ENCODE measurements at places on chromosomes 7 and 10.

DNA sequence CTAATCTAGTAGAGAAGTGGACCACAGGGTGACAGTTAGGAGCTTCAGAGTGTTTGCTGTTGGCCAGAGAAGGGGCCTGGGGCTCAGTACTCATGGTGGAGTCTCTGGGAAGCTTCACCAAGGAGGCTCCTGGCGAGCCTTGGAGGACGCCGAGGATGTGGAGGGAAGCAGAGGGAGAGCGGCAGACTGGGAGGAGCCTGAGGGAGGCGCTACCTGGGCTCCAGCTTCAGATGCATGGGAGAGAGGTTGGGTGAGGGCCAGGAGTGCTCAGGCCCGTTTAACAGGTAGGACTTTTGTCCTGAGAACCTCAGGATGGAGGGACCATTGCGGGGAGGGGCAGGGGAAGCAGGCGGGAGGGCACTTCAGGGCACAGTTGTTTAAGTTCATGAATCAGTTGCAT is 24.2 kb downstream of the DOCK1 start:
- no peak for DNase-seq

DNA sequence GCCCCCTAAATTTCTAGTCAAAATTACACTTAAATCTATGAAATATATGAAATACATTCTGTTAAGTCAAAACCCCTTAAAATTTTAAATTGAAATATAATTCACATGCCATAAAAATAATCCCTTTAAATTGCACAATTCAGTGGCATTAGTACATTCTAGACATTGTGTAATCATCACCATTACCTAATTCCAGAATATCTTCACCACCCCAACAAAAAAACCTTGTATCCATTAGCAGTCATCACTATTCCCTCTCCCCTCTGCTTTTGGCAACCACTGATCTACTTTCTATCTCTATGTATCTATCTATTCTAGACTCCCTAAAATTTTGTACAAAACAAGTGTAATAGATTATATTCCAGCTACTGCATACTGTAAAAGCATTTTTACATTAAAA is 261.2 kb downstream of the GLI3 start:
- no peak for DNase-seq

GRCh38 chr7:106216517-106216922 is 68.3 kb downstream of the NAMPT start:
- DNase-seq: no peak

GRCh38 chr10:88129013-88129412 is 265.6 kb downstream of the PTEN start:
- no peak for DNase-seq

DNA sequence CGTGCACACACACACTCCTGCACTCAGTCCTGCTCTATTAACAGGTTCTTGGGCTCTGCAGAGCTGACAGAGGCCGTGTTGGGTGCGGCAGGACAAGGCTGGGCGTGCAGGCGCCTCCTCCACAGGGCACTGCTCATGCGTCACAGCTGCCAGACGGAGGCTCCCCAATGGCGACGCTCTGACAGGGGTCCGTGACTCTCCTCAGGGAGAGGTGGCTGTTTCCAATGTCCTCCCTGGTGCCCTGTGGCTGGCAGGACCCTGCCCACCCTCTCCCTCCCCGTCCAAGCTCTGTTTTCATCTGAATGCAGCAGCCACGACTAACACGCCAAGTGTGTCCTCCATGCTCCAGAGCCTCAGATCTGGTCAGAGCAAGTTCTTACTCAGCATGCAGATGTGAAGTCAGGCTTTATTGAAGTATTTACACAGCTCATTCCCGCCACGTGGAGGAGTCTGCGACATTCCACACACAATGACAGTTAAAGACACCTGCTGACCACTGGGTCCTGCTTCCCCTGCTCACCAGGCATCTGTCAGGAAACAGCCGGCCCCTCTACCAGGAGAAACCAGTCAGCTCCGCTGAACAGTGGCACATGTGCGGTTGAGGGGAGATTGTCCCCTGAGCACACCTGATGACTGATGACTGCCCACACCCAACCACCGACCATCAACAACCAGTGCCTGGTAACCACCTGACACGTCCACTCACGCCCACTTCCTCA is 116.7 kb downstream of the VIPR2 start:
- DNase-seq: peak; percentile 19

GRCh38 chr10:2978111-2978510 is 89.2 kb upstream of the PFKP start:
- DNase-seq: no peak

DNA sequence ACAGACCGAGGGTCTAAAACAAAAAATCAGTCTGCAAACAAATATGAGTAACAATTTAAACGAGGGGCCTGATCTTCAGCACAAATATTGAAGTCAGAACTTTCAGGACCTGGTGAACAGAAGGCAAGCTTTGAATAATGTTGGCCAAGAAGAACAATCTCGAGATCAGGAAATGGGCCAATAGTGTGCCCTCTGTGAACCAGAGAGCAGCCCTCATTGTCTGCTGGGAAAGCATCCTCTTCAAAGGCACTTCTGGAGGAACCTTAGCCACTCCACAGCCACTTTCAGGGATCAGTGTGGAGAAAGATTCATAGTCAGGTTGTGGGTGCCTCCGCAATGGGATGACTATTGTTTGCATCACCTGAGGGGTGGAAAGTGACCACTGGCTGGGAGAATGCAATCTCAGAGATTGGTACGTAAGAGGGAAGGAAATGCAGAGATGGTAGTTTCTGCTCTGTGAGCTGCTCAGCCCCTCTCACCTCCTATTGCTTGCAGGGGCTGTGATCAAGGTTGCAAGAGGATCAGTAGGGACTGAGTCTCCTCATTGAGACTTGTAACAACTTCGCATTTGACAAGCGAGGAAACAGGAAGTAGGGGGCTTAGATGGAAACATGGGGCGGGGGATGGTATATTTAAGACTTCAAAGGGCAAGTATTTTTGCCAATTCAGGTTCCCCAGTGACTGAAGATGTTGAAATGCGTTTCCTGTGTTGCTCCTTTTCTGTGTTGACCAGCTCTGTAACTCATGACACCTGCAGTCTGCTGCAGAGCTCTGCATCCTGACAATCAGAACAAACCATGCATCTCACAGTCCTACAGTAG is 28.4 kb upstream of the IFRD1 start:
- DNase-seq: no peak

GRCh38 chr7:36972140-36972518 is 247.8 kb upstream of the AOAH start:
- no peak for DNase-seq

DNA sequence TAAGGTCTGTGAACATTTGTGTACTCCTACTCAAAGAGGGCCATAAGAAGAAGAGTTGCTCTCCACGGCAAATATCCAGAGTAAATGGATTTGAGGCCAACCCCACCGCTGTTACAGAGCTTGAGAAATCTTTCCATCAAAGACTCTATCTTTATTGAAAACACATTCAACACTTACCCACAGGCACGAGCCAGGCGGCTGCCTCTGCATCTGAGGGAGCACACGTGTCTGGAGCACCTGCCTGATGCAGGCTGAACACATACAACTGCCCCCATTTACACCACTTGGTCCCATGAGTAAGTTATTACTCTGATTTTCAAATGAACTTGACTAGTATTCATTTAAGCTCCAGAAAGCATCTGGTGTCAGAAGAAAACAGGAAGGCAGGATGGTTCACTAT is 38.7 kb downstream of the HBP1 start:
- DNase-seq: no peak

DNA sequence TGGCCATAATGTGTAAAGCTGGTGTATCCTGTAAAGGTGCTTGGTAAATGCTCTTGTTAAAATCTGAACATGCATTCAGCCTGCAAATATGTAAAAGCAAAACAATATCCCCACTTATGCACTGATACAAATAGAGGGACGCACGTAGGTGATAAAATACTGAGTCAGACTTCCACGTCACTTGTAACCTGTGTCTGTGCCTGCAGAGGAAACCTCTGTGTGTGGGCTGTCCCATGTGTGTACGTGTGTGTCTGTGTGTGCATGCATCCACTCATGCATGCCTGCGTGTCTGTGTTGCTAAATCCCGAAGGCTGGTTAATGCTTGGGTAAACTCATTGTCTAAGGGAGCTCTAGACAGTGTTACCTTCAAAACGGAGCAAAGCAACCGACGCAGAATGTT is 68.9 kb downstream of the KLF6 start:
- DNase-seq: no peak

GRCh38 chr7:20217193-20217948 is at the start of gene MACC1:
Gene MACC1, minus strand, starts transcription at chr7:20217384. Its CDS starts 55,522 bp downstream, at chr7:20161862.
- DNase-seq: no peak

- DNase-seq: no peak
Measured at GRCh38 chr10:45468079-45468478, 94.1 kb downstream of the ALOX5 start.

- DNase-seq: no peak
Measured at GRCh38 chr10:62959553-62959952, 143.4 kb upstream of the EGR2 start.

GRCh38 chr7:106814887-106815286 is 50.2 kb upstream of the PIK3CG start:
- DNase-seq: no peak
